ENCODE measurements at places on chromosomes 6 and 20.

DNA sequence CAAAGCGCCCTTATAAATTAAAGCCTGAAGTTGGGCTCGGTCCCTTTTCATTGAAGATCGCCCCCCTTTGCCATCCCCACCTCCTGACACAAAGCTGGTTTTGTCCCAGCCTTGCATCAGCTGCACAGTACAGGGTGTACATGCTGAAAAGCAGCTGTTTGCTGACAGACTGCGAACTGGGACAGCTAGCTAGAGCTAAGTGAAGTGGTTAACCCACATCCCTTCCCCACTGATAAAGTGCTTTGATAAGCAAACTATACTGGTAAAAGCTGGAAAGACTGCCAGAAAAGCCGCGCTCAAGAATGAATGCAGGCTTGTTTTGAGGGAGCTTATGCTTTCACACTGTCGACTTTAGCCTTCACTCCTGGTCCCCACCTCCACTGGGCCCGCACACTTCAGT is 207.3 kb downstream of the GMDS start:
- DNase-seq, result no peak

DNA sequence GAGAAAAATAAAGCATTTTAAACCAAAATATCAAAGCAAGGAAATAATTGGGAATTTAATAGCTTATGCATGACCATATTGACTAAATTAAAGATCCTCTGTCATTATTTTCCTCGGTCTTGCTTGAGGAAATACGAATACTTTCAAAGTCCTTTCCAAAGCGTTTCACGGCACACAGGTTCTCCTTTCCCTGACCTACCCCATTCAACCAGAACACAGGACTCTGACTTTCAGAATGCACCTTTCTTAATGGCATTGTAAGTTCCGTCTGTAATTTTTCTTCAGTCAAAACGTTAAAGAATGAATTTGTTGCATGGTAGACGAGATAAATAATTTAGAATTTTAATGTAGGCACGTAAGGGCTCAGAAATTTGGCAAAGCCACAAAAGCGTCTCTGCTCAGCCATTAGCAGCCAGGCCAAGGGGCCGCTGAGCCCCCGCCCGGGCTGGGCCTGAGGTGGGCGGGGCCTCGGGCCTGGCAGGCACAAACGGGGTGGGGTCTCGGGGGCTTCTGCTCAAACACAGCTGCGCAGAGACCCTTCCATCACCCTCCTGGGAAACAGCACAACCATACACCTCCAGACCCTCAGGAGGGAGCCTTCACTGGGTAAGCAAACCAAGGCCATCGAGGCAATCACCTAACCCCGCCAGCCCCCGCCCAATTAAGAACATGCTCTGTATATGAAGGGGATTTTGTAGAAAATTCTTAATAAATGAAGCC is 3.4 kb downstream of the NEDD9 start:
- DNase-seq, result no peak

- no peak for DNase-seq
Observed at GRCh38 chr20:51687108-51687507, 81.1 kb downstream of the ATP9A start.

GRCh38 chr6:3456898-3457709 is at the start of gene SLC22A23:
TSS of gene SLC22A23 (minus strand) at chr6:3457050. CDS start at chr6:3456559, 491 bp downstream.
- peak; percentile 76 for DNase-seq

GRCh38 chr20:33026779-33027759 is 4.4 kb upstream of the BPIFB6 start:
- DNase-seq, result no peak

- DNase-seq, result no peak
Observed at GRCh38 chr6:14791526-14791925, 454.3 kb upstream of the JARID2 start.

- peak; percentile 73 for DNase-seq
Observed at GRCh38 chr20:30376767-30377658, 880.5 kb upstream of the DEFB115 start.

- DNase-seq, result no peak
Observed at GRCh38 chr20:42338294-42339201, 720.4 kb upstream of the CHD6 start.

DNA sequence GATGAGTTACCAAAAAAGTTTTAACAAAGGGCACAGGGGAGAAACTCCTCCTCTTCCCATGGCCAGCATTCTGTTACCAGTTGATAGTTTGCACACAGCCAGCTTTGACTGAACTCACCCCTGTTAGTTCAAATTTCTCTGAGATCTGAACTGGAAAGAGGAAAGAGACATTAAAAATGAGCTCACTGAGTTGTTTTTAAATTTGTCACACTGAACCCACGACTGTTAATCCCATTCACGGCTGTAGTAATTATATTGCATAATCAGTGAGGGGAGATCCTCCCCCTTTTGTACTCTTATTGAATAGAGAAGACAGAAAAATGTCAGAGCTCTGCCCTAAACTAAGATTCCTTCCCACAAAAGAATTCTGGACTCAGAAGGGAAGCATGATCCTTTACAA is 17.5 kb upstream of the DSP start:
- no peak for DNase-seq

GRCh38 chr20:37346535-37347346 is 801 bp downstream of the SRC start:
- DNase-seq, result no peak

DNA sequence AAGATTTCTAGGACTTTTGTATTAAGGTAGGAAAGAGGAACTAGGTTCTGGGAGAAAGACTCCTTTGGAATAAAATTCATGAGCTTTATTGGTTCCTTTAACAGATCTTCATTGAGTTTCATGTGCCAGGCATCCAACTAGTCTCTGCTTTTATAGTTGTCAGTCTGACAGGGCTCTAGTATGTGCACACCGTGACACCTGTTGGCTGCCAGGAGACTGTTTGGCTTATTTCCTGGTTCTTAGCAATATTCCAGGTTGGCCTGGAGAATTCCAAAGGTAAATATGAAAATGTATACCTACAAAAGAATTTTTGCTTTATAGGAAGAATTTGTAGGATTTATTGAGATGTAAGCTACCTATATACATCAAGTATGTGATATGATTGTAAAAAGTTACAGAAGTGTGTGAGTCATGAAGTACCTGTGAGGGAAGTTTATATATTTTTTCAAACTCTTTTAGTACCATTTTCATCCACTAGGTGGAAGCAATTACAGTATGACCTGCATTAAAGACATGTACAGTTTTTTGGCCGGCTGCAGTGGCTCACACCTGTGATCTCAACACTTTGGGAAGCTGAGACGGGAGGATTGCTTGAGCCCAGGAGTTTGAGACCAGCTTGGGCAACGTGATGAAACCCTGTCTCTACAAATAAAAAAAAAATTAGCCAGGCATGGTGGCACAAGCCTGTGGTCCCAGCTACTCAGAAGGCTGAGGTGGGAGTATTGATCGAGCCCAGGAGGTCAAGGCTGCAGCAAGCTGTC is 35.2 kb downstream of the NDUFAF5 start:
- no peak for DNase-seq

- no peak for DNase-seq
Observed at GRCh38 chr6:169337886-169338445, 84.3 kb upstream of the THBS2 start.

DNA sequence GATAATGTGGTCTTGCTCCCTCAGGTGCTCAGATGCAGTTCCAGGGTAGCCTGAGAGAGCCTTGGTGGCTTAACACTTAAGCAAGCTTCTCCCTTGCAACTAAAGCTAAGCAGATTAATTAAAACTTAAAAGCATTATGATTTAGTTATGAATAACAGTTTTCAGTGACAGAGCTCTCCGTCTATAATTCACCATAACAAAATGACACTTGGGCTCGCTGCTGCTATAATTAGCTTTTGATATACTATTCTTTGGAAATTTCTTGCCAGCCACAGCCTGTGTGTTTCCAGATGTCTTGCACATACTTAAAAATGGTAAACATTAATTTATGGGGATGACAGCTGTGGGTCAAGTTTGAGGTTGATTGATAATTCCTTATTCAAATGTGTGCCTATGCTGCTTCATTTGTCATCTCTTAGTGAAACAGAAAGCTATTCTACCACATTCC is 380.5 kb downstream of the TFAP2B start:
- DNase-seq, result no peak
